ENCODE measurements at places on chromosomes 4 and X.

DNA sequence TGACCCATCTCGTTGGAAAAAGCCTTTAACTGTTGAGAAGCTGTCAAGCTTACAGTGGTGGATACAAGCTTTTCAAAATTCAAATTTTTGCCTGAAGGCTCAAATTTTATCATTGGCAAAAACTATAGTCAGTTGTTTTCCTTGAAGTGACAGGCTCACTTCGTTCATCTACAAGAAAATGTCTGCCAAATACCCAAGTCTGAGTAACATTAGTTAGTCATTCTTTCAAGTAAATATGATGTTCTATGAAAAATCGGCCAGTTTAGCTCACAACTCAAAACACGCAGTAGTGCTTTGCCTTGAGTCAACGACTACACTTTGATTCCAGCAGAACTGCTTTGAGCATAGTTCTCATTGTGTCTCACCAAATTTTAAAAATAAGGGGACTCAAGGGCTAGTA lies 170.3 kb upstream of the MAMLD1 start:
- no peak for DNase-seq

DNA sequence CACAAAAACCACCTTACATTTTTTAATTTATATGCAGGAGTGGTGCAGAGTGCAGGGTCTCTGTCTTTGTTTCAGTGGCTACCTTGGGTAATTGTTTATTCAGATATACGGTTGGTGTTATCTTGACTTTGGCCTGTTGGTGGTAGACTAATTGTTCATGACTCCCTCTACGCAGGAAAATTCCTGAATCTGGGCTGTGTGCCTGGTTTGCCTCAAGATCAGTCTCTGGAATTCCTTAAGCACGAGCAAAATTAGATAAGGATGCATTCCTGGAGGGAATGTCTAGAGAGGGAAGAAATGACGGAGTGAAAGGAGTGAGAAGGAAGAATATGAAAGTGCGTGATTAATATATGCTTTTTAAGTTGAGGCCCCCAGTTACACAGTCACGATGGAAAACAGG lies 576.9 kb upstream of the PCDH10 start:
- DNase-seq: no peak

- DNase-seq: no peak
These were observed 16.5 kb upstream of the MID1 start for GRCh38 chrX:10636851-10637250.

- no peak for DNase-seq
These were observed 10.8 kb upstream of the PITX2 start for GRCh38 chr4:110633358-110634341.

GRCh38 chr4:129148892-129149291 lies 52.9 kb downstream of the C4orf33 start:
- no peak for DNase-seq

- no peak for DNase-seq
These were observed 613.5 kb downstream of the PCDH18 start for GRCh38 chr4:136918772-136919171.

- DNase-seq: no peak
These were observed 12.3 kb downstream of the PDE6B start for GRCh38 chr4:637536-638280.

DNA sequence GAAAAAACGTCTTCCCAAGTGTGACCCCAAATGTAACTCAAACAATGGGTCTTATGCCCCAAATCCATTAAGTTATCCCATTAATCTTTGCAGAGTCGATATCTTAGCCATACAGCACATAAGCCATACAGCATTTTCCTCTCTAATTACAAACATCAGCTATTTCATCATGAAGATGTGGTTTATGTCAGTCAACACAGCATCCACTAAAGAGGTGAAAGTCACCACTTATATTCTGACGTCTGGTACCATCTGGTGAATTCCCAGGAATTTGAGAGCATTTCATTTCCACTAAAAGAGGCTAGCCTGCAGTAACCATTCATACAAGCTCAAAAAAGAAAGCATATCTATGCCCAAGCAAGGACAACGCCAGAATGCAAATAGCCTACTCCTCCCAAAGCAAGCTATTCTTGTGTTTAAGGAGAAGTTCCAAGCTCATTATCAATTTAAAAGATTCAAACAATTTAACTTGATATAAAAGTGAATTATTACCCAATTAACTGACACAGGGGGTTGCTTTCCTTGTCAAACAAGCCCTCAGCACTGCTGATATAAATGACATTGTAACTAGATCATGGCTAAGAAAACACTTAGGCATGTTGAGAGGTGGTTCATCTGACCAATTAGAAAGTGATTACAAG lies 203.3 kb downstream of the ANTXR2 start:
- no peak for DNase-seq

GRCh38 chr4:5720157-5720850 lies 9.3 kb downstream of the EVC start:
- DNase-seq: no peak

DNA sequence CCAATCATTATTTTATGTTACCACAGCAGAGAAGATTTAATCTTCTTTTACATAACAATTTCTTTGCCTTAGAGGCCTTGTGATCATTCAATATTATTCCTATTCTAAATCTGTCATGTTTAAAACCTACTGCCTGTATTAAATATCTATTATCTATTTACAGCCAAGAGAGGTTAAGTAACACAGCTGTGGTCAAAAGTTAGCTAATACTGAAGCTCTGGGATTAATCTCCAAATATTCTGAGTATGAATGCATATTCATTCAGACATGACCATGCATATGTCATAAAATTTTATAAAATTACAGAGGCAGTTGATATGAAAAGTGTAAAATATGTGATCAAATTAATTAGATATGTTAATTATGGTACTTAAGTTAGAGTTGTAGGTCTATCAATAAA lies 187.9 kb upstream of the MAB21L2 start:
- DNase-seq: no peak

DNA sequence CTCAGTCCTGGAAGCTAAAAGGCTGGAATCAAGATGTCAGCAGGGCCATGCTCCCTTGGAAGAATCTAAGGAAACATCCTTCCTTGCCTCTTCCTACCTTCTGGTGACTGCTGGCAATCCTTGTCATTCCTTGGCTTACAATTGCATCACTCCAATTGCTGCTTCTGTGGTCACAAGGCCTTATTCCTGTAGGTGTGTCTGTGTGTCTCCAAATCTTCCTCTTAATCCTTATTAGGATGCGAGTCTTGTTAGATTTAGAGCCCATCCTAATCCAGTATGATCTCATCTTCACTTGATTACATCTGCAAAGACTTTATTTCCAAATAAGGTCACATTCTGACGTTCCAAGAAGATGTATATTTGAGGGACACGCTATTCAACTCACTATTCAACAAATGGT lies 52.2 kb downstream of the SMIM20 start:
- no peak for DNase-seq

DNA sequence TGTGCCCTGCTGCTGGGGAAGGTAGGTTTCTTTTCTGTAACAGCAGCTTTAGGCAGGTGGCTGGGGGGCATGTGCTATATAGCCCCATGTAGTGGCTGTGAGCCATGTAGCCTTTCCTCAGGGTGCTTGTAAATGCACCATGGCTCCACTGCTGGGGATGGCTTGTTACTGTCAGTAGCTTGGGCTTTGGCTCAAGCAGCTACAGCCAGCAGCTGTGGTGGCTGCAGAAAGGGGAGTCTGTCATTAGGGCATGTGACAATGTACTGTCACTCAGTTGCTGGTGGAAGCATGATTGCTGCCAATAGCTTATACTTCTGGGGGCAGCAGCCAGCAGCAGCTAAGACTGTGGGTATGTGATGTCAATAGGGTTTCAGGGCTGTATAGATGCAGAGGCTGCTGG lies 33.9 kb upstream of the DDIT4L start:
- DNase-seq: no peak

DNA sequence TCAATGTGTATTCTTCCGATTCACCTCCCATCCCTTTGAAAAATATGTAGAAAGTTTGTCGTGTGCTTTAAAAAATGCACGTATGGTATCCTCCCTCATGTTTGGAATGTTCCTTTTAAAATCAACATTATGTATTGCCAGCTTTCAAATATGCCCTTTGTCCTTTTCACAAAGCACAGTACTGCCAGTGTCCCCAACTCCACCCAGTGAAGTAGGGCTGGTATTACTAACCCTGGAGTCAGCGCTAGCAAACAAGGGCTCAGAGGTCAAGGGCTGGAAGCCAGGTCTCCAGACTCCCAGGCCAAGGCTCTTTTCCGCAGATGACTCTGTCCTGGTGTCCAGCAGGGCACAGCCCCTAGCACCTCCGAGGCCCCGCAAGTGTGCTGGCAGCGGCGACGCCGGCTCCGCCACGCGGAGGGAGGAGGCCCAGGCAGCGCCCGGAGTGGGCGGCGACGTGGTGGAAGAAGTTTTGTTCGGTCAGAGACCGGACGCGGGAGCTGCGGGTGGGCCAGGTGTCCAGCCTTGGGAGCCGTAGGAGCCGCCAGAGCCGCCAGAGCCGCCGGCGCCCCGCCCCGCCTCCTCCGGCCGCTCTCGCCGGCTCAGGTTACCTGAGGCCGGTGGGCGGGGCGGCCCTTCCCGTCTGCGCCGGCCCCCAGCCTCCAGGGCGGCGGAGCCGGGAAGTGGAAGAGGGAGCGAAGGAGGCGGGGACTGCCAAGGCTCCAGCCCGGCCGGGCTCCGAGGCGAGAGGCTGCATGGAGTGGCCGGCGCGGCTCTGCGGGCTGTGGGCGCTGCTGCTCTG lies at the start of gene IL13RA1:
Gene IL13RA1, plus strand, starts transcription at position 720 of the 799 bp plus-strand sequence. Its CDS starts 33 bp downstream, at position 753.
- DNase-seq: peak; percentile 76

- DNase-seq: no peak
These were observed 83.9 kb upstream of the NWD2 start for GRCh38 chr4:37160653-37161052.

- DNase-seq: no peak
These were observed 18.2 kb upstream of the PLAC1 start for GRCh38 chrX:134676436-134676835.

GRCh38 chr4:130859991-130860390 lies 1764.0 kb downstream of the C4orf33 start:
- DNase-seq: no peak
